Heart right ventricle (tissue), 16 donors: ENCODE measurements at places on chromosomes 12 and 14.

GRCh38 chr14:69879175-69880043 is at the start of gene SMOC1:
TSS of gene SMOC1 (plus strand) at chr14:69879416. CDS start at chr14:69879679, 263 bp downstream.
- H3K27me3 ChIP-seq, result peaks cover 71% of the 10 kb centered on the region
- no peaks in the 10 kb centered on the region for H3K4me1 ChIP-seq

GRCh38 chr14:52949711-52950409 is 990 bp downstream of the FERMT2 start:
- no peaks in the 10 kb centered on the region for H3K27me3 ChIP-seq
- no peaks in the 10 kb centered on the region for H3K4me1 ChIP-seq
- no peaks in the 10 kb centered on the region for H3K36me3 ChIP-seq
- peak overlapping the region; percentile 93 for H3K4me3 ChIP-seq
- H3K27ac ChIP-seq, result peak overlapping the region; percentile 99

GRCh38 chr14:71169861-71170260 is 262.6 kb downstream of the PCNX1 start:
- H3K36me3 ChIP-seq, result no peaks in the 10 kb centered on the region
- no peak overlapping the region for H3K4me3 ChIP-seq
- peaks cover 9% of the 10 kb centered on the region for H3K4me1 ChIP-seq
- no peak for DNase-seq
- no peaks in the 10 kb centered on the region for H3K27me3 ChIP-seq

GRCh38 chr12:116962197-116962596 is 51.4 kb downstream of the FBXW8 start:
- peaks cover 16% of the 10 kb centered on the region for H3K4me1 ChIP-seq
- H3K27ac ChIP-seq, result no peak overlapping the region
- no peak overlapping the region for H3K4me3 ChIP-seq
- no peak for DNase-seq
- H3K27me3 ChIP-seq, result no peaks in the 10 kb centered on the region
